Esophagus (tissue), 2 donors: ENCODE measurements at places on chromosomes 11 and 22. TPM values are rescaled to one million over a fixed set of nuclear protein-coding genes. Genes with fewer than 3 reads are reported as not detected.

The TREH gene
- polyA plus RNA-seq: 5.8 TPM

The MMP27 gene
- polyA plus RNA-seq: 0.07 TPM

The FGF4 gene
- polyA plus RNA-seq: not detected

The FGF3 gene
- polyA plus RNA-seq: not detected

The C11orf86 gene
- polyA plus RNA-seq: not detected

The DDTL gene
- polyA plus RNA-seq: 1.4 TPM

The SLC5A1 gene
- 3.7 TPM for polyA plus RNA-seq

The FREY1 gene
- polyA plus RNA-seq: 0.16 TPM

The MEI1 gene
- polyA plus RNA-seq: 0.36 TPM

The TEX12 gene
- 0.12 TPM for polyA plus RNA-seq

The TP53AIP1 gene
- polyA plus RNA-seq: 32.8 TPM

The SHANK3 gene
- polyA plus RNA-seq: 4.1 TPM

The HYOU1 gene
- polyA plus RNA-seq: 32.9 TPM

The F2 gene
- polyA plus RNA-seq: 0.04 TPM

The DENND5A gene
- 6.9 TPM for polyA plus RNA-seq

The CHADL gene
- 5.9 TPM for polyA plus RNA-seq

The PLAAT5 gene
- polyA plus RNA-seq: 0.12 TPM

The LRRC55 gene
- polyA plus RNA-seq: 0.02 TPM

The KCNJ4 gene
- polyA plus RNA-seq: not detected

The BDNF gene
- polyA plus RNA-seq: 0.37 TPM

The DCDC1 gene
- polyA plus RNA-seq: not detected

The REXO2 gene
- 76.8 TPM for polyA plus RNA-seq

The CASP5 gene
- polyA plus RNA-seq: 0.11 TPM

The MRGPRF gene
- polyA plus RNA-seq: 14.7 TPM

The OR6T1 gene
- polyA plus RNA-seq: not detected

The FXYD6 gene
- 3.4 TPM for polyA plus RNA-seq

The ASCC2 gene
- polyA plus RNA-seq: 142 TPM

The EIF1AD gene
- polyA plus RNA-seq: 13.6 TPM

The TIGD3 gene
- polyA plus RNA-seq: 0.16 TPM

The GP1BB gene
- 7.6 TPM for polyA plus RNA-seq
